ENCODE measurements at places on chromosomes 5 and 9.

- peak; percentile 66 for DNase-seq
Observed at GRCh38 chr9:96859461-96860198, 5.3 kb upstream of the ZNF782 start.

DNA sequence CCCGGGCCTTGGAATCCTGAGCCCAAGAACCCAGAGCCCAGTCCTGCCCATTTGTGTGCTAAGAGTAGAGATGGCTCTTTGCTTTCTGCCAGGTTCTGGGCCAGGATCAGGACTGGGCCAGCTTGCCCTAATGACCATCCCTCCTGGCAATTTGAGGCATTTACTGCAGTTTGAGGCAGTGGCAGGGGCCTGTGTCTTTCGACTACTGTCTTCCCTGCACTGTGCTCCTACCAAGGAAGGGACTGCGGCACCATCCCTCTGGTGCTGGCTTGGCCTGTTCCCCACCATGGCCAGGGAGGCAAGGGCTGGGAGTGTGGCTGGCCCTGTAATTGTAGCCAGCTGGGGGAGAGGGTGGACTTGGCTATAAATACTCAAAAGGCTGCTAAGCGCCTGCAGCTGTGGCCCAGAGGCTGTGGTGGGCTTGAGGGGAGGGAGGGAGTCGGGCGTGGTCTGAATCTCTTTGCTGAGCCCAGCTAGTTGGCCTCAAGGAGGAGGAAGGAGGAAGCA lies 4.6 kb downstream of the ENHO start:
- DNase-seq, result no peak

DNA sequence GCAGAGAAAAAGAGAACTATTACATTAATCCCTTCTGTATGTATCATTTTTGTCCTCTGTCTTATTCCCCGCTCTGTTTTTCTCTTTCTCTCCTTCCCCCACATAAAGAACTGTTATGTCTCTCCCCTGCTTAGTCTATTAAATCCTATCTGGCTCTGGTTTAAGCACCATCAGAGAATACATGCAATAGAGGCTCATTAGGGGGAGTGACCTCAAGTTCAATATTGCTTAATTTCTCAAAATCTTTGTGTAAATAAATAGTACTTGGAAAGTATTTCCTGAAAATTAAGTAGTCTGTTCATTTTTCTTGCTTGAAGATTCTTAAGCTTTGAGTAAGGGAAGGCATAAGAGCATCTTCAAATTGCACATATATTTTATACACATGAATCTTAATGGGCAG lies 41.2 kb upstream of the FAM174A start:
- no peak for DNase-seq

DNA sequence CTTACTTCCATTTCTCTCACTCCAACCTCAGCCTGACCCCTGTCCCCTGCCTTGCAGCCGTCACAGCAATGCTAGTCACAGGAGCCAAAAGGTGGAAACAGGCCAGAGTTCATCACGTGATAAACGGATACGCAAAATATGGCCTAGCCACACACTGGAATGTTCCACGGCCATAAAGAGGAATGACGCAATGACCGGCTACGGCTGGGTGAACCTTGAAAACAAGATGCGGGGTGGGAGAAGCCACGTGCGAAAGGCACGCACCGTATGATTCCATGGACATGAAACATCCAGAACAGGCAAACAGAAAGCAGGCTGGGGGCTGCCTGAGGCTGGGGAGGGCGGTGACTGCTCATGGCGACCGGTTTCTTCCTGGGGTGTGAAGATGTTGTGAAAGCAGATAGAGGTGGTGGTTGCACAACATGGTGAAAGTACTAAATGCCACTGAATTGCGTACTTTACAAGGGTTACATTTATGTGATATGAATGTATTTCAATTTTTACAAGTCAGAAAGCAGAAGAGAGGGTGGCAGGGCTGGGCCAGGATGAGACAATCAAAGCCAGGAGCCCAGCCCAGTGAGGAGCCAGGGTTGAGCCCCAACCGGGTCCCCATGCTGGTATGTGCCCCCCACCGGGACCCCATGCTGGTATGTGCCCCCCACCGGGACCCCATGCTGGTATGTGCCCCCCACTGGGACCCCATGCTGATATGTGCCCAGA lies 117.8 kb upstream of the SARDH start:
- peak; percentile 63 for DNase-seq

DNA sequence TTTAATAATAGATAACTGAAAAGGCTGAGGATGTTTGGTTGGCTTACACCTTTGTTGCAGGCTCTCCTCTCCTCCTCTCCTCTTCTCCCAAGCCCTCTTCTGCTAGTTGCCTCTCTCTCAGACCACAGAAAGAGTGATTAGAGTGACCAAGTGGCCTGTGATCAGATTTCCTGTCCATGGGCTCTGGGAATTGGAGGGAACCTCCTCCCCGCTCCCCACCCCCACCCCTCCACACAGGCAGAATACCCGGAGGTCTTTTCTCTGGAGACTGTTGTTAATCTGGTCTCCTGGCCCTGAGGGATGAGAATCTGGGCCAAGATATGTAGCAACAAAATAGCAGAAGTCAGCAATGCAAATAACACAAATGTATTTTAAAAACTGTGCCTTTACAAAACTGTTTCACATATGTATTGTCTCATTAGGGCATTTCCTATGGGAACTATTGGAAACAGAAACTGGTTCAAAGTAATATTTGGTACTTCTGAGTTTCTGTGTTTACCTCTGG lies 361.3 kb downstream of the NR2F1-AS1 start:
- no peak for DNase-seq

DNA sequence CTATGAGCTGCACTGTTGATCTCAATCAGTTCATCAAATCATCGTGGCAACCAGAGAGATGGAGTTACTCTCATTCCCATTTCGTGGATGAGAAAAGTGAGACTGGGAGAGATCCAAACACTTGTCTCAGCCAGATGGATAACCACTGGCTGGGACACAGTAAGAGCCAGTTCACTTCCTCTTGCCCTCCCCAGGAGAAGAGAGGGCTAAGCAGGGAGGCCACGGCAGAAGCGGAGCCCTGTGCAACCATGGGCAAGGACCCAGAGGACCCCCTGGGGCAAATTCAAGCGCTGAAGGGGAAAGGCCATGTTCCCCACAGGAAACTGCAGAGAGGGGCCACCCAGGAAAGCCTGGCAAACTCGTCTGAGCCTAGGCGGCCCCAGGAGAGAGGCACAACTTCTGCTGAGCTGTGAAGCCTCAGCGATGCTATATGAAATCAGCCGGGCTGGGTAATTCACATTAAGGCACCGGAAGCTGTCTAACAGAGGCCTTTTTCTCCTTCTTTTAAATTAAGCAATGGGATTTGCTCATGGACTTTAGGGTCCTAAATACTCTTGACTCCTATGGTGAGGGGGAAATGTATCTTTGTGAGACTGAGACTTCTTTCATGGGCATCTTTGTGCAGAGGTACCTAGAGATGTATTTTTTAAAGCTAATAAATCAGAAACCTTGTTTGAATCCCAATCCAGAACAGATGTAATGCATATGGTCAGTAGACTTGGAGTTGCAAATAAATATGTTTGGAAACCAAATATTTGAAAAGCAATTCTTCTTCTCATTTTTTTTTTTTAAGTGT lies 137.1 kb upstream of the SMIM23 start:
- no peak for DNase-seq

DNA sequence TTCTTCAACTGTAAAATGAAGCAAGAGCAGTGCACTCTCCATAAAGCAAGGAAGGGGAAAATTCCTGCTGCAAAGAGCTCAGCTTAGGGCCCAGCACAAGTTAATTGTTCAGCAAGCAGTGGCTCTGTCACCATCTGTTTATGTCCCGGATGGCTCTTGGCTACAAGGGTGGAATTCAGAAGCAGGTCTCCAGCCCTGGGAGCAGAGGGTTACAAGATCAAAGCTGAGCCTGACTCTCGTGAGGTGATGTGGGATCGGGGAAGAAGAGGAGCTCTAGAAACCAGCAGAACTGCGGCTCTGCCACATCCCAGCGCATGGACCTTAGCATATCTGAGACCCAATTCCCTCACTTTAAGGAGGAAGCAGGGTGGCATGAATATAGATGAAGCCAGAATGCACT lies 25.2 kb upstream of the OLFM1 start:
- no peak for DNase-seq

GRCh38 chr9:119368681-119369581 lies at the start of gene BRINP1:
Gene BRINP1 (minus strand): TSS chr9:119369435. CDS start chr9:119313355, 56,080 bp downstream.
- DNase-seq, result peak; percentile 5

DNA sequence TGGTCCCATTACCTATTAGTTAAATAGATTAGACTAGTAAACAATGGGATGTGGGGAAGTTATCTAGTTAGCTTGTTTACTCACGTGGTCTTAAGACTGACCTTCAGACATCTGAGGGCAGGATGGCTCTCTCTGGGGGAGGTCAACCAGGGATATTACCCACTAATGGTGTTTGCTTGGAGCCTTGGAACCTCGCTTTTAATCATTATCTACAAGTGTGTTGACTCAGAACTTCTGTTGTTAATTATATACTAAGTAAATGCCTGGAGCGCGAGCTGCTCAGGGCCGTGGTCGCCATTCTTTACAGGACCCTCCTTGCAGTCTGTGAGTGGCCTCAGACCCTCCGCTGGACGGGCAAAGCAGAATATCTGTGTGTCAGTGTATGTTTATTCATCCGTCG lies 48.5 kb upstream of the ZNF354A start:
- DNase-seq, result no peak

GRCh38 chr5:129171194-129171944 lies 76.8 kb downstream of the ISOC1 start:
- no peak for DNase-seq

GRCh38 chr5:165130656-165131055 lies 1625.2 kb downstream of the MAT2B start:
- peak; percentile 2 for DNase-seq

DNA sequence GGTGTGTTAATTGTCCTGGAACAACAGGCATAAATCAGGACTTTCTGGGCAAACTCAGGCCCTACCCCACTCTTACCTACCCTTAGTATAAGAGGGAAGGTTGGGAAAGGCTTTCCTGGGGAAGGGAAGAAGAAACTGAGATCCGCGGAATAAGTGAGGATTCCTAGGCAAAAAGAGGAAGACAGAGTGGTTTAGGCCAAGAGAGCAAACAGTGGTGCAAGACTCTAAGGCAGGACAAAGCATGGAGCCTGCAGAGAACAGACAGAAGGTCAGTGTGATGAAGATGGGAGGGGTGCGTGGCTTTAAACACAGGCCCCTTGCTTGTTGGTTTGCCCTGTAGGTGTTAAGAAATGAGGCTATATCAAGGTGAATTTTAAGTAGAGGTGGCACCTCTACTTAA lies 69.4 kb downstream of the TMC1 start:
- DNase-seq, result no peak

- DNase-seq, result no peak
Observed at GRCh38 chr5:170273968-170274710, 23.4 kb downstream of the LCP2 start.

GRCh38 chr9:77016526-77017504 lies 2.6 kb upstream of the FOXB2 start:
- no peak for DNase-seq

DNA sequence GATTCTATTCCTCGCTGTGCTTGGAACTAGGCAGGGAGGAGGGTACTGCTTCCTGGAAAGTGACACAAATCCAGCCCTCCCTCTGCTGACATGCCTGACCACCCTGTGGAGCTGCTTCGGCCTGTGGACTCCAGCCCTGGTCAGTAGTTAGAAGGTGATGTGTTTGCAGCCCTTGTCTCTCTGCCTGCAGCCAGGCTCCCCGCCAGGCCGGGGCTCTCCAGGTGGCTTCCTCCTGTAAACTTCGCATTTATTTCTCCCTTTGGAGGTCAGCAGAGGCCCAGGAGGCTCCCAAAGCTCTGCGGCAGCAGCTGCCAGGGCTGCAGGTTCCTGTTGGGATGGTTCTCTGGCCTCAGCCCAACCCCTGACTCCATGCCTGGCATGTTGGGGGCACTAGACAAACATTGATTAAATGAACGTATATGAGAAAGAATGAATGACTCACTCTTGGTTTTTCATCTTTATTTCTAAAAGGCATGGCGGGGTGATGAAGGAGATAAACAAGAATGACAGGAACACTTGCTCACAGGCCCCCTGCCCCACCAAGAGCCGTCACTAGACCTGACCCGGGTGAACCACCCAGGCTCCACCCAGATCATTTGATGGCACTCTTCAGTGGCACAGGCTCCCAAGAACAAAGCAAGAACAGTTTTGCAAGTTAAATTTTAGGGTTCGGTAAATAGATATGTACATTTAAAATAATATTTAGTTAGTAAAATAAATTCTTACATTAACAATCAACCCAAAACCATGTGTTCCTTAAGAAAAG lies 8.4 kb upstream of the IRX2 start:
- no peak for DNase-seq

DNA sequence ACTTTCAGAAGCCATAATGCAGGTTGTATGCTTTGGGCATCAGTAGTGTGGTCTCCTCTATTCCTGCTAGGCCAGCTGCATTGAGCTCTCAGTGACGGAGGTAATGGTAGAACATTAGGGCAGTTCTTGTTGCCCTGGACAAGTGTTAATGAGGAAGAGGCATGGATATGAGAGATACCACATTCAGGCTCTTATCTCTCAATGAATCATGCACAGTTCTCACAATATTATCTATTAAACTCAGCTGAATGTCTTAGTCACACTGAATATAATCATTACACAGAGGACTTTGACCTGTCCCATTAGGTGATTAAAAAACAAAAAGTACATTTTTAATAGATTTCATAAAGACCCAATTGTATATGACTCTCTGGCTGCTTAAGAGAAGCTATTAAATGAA lies 76.6 kb upstream of the SSBP2 start:
- no peak for DNase-seq

DNA sequence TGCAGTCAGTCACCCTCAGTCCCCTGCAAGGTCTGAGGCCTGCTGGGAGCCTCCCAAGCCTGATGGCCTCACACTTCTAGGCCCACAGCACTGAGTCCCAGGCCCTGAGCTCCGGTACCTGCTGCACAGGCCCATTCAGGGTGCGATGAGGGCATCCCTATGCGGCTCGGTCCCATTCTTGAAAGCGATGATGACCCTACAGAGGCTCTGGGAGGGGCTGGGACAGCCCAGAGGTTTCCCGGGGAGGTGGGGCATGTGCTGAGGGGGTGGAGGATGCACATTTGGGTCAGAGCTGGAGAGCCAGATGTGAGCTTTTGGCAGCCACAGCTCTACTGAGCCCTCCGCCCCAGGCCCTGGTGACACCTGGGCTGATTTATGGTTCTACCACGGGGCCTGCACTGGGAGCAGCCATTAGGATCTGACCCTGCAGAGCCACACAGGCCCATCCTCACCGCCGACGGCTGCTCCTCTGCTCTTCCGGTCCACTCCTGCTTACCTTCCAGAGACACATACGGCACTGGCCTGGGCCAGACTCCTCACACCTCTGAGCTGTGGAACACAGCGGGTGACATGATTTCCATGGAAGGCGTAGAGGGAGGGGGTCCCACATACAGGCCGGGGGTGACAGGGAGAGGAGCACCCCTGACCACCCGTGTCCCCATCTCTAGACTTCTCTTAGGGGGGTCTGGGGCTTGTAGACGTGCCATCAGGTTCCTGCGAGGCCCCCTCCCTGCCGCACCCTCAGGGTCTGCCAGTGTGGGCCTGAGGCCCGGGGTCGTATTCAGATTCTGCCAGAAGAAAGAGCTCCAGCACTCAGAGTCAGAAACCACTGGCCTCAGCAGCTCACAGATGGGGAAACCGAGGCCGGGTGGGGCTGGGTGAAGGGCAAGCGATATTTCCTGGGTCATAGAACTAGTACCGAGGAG lies 53.4 kb downstream of the COL23A1 start:
- DNase-seq, result no peak

GRCh38 chr5:98187945-98188344 lies 585.5 kb upstream of the RGMB start:
- no peak for DNase-seq

- DNase-seq, result no peak
Observed at GRCh38 chr9:131714821-131715220, 25.1 kb downstream of the RAPGEF1 start.

All from non-pigmented ciliary epithelial cell (primary cell).